ENCODE measurements at places on chromosomes 3 and 15.

DNA sequence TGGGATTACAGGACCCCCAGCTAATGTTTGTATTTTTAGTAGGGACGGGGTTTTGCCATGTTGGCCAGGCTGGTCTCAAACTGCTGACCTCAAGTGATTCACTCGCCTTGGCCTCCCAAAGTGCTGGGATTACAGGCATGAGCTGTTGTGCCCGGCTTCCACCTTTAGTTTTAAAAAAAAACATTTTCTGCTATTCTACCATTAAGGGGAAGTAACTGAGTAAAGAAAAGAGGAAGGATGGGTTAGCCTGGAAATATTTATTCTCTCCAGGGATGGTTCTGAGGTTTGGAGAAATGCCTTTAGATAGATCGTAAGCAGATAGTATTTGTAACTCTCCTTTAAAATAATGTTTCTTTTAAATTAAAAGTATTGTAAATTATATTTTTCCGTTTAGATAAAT is 3.1 kb downstream of the AP4E1 start:
- DNase-seq = no peak

DNA sequence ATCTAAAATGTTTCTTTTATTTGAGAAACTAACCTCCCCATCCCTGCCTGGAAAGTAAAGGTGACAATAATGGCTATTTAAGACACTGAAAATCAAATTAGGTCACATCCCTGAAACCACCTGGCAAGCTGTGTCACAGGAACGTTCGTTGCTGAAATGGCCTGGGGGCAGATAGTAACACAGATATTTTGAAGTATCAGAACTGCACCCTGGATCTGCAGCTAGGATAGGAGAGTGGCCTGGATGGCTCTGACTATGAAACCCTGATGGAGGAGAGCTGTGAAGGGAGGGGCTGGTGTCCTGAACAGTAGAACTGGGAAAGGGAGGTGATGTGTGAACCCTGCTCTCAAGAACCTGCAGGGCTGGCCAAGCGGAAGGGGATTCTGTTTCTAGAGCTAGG is 648.3 kb upstream of the CFAP20DC start:
- DNase-seq = no peak

DNA sequence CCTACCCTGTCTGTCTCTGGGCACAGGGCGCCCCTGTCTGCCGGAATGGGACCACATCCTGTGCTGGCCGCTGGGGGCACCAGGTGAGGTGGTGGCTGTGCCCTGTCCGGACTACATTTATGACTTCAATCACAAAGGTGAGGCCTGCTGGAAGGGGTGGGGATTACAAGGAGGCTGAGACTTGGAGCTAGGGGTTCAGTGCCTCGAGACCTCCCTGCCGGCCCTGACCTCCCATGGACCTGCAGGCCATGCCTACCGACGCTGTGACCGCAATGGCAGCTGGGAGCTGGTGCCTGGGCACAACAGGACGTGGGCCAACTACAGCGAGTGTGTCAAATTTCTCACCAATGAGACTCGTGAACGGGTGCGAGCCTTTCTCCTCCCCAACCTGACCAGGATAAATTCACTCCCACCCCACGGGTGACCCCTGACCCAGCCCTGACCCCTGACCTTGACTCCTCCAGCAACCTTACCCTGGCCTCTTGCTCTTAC is 20.4 kb downstream of the PTH1R start:
- no peak for DNase-seq

GRCh38 chr15:91407269-91407889 is 307.3 kb downstream of the SV2B start:
- no peak for DNase-seq

DNA sequence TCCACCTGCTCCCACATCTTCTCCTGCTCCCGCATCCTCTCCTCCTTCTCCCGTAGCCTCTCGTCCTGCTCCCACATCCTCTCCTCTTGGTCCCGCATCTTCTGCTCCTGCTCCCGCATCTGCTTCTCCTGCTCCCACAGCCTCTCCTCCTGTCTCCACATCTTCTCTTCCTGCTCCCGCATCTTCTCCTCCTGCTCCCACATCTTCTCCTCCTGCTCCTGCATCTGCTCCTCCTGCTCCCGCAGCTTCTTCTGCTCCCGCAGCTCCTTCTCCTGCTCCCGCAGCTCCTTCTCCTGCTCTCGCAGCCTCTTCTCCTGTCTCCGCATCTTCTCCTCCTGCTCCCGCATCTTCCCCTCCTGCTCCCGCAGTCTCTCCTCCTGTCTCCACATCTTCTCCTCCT is 5.8 kb downstream of the GOLGA6L2 start:
- DNase-seq = no peak

- no peak for DNase-seq
These were observed 167.6 kb downstream of the PLCL2 start for GRCh38 chr3:17052363-17052762.

DNA sequence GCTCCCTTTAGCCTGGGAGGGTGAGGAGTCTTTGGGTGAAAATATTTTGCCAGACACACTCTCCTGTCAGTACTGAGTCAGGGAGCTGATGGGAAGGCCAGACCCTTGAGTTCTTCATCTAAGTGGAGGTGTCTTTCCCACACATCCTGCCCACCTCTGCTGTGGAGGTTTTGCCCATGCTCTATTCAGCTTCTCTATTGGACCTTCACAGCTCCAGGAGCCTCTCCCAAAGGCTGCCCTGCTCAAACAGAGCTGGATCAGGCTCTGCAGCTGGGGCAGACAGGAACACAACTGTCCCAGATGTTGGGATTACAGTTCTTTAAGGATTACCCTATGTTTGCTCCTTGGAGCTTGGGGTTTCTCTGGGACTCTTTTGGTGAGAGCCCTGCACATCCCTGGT is 77.9 kb downstream of the SPSB4 start:
- no peak for DNase-seq

- no peak for DNase-seq
These were observed 1.9 kb upstream of the ATP2B2 start for GRCh38 chr3:10507331-10507730.

GRCh38 chr3:119596398-119596797 is 1.3 kb upstream of the PLA1A start:
- DNase-seq = no peak

DNA sequence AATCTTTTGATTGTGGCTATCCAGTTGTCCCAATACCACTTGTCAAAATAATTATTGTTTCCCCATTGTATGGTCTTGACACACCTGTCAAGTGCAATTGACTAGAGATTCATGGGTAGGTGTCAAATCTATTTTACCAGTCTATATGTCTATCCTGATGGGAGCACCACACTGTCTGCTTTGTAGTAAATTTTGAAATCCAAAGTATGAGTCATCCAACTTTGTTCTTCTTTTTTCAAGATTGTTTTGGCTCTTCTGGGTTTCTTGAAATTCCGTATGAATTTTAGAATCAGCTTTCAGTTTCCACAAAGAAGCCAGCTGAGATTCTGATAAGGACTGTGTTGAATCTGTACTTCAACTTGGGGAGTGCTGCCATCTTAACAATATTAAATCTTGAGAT is 71.9 kb downstream of the CSNK1G1 start:
- DNase-seq = no peak

DNA sequence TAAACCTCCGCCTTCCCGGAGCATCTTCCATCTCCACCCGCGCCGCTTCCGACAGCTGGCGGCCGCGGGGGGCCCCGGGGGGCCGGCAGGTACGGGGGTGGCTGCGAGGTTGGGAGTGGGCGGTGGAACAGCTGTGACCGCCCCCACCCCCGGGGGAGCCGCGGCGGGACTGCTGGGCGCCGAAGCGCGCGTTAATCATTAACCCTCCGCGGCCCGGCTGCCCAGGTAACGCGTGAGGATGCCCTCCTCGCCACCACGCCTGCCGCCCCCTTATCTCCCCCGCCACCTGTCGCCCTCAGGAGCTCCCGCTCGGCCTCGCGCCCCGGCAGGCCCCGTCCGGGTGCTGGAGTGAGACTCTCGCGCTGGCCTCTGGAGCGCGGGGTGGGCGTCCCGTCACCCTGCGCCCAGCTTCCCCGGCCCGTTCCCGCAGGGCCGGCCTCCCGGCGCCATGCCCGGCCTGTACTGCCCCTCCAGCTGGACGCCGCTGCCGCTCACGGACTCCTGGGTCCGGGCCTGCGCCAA is 757 bp downstream of the VWA5B2 start:
- no peak for DNase-seq

DNA sequence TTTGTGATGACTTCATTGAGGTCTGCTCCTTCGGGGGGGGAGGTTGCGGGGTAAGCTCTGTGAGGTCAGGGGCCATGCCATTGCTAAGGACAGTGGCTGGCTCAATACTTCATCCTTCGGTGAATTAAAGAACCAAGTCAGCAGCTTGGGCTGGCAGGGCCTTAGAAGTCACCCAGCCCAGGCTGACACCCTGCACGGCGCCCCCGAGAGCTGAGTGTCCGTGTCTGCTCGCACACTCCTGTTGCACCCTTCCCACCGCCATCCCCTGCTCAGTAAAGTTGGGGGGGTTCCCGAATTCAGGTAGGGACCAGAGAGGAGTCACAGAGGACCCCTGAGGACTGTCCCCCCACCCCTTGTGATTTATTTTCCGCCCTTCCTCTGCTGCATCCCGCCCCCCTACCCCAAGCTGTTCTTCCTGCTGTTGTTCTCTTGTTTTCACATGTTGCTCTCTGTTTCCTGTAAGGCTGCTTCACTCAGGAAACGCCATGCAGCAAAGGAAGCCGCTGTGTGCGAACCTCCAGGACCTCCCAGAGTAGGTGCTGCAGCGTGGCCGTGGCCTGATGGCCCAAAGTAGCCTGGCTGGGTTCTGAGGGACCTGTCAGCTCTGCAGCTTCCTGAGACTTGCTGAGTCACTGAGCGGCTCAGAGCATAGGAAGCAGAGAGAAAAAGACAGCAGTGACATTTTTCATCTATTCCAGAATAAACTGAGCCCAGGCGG is 14.4 kb downstream of the EFCC1 start:
- no peak for DNase-seq

DNA sequence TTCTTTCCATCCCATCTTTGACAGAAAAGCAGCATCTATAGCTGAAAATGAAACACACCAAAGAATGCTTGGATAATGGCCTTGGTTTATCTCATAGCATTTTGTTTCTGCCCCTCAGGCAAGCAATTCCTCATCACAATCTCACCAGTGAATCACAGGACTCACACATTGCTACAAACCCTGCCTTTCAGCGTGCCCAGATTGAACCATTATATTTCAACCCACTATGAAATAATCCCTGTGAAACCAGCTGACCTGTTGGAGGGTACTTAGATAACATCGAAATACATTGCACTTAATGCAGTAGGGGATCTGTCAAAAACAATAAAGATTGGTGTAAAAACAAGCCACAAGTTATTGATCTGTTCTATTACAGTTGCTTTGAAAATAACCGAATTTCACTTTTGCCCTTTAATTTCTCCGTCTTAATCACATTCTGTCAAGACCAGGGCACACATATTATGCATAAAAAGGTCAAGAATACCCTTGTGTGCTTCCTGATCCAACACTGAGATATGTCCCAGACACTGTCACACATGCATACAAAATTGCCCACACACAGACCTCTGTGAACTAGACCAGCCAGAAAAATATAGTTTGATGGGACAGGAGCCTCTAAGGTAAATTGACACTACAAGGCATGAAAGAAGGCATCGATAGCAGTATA is 839.8 kb downstream of the NTRK3 start:
- no peak for DNase-seq

DNA sequence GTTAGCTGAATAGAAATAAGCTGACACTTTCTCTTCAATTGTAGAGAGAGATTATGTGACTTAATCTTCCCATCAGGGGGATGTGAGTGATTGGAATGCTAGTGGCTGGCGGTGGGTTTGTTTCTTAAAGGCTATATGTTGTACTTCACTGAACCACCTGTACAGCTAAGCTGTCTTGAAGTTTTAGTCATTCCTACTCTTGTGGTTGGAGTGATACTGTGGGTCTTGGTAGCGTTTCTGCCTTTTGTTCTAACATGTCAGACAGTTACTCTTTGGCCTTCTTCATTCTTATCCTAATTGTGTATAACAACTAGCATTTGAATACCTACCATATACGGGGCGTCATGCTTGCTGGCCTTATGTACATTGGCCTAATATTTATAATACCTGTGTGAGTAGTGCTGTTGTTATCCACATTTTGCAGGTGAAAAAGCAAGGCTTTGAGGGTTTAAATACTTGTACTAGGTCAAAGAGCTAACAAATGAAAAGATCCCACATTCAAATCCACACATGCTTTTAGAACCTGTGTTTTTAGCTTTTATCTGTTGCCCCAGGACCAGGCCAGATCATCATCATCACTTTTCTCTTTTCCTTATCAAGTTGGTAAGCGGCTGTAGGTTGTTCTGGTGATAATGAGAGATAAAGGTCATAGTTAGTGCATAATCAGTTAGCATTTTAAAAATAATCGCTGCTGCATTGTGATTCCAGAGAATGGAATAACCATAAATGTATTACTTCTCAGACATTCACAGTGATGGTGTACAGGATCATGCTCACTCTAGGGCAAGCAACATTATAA is 50.2 kb downstream of the AKAP13 start:
- no peak for DNase-seq

- no peak for DNase-seq
These were observed 5.8 kb downstream of the RCCD1 start for GRCh38 chr15:90960298-90961091.

DNA sequence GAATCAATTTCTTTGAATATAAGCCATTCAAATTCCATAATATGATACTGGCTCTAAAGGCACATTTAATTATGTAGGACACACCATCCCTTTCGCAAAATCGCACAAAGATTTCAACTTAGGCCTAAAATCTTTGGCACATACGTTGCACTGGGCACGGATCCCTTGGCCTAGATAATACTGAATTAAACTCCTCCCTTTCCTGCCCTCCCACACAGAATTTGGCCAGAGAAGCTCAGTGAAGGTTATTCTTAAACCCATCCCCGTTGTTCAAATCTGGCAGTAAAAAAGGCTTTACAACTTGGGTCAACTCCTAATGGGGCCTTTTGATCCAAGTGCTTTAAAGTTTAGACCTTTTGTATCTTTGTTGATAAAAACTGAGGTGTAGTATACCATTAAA is 247.2 kb downstream of the PTPRG start:
- DNase-seq = no peak

DNA sequence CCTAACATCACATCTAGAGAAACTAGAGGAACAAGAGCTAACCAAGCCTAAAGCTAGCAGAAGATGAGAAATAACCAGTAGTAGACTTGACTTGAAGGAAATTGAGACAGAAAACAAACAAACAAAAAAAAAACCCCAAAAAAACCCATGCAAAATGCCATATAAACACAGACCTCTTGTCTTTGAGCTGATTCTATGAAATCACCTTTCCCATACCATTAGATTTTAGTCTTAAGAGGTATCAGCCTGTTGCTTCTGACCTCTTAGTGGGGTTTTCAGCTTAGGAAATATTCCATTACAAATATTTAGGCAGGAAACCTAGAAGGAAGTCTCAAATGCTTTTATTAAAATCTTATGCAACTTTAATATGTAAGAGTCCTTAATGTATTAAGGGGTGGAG is 23.9 kb upstream of the ST3GAL6 start:
- DNase-seq = no peak

DNA sequence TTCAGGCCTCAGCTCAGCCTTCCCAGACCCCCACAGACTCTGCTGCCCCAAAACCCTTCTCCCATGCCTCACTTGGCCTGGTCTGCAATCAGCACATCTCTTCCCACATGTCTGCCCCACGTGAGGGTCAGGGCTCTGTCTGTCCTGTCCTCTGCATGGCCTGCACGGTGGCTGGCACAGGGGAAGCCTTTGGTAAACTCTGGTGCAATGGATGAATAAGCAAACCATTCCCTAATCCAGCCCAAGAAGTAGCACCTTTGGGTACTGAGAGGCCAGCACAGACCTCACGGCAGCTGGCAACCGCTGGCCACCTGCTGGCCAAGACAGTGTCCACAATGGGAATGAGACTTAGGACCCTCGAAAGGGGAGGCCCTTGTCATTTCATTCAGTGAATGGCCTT is 27.7 kb downstream of the ABTB1 start:
- DNase-seq = no peak
